A549 treated with Mapracorat at 1 μM for 4 hours (cell line): ENCODE measurements at places on chromosomes 1 and 21. TPM values are rescaled to one million over a fixed set of nuclear protein-coding genes. Genes with fewer than 3 reads are reported as not detected.

Gene TSPAN2
- total RNA-seq = 0.94 to 1.5 TPM (median 1.1 TPM) in 5 replicates

Gene RGS8
- total RNA-seq = not detected in 5 replicates

Gene ADORA3
- not detected in 5 replicates for total RNA-seq

Gene OR2M3
- total RNA-seq = not detected in 5 replicates

Gene IQCC
- 1.2 to 2.4 TPM (median 1.8 TPM) in 5 replicates for total RNA-seq

Gene RIMS3
- 0.97 to 1.3 TPM (median 1.1 TPM) in 5 replicates for total RNA-seq

Gene THEM5
- total RNA-seq = not detected in 5 replicates

Gene CDK18
- total RNA-seq = 0.66 to 2.3 TPM (median 1.2 TPM) in 5 replicates

Gene CADM3
- total RNA-seq = 0.06 to 0.15 TPM (median 0.09 TPM) in 4 of 5 replicates, not detected in the other

Gene NIBAN1
- 0.81 to 1.3 TPM (median 0.90 TPM) in 5 replicates for total RNA-seq

Gene FCRL1
- not detected in 5 replicates for total RNA-seq

Gene FAM72D
- 4.9 to 6.9 TPM (median 5.6 TPM) in 5 replicates for total RNA-seq

Gene B3GALT2
- total RNA-seq = not detected in 5 replicates

Gene C1orf210
- not detected in 5 replicates for total RNA-seq

Gene CTTNBP2NL
- 5.1 to 9.9 TPM (median 7.6 TPM) in 5 replicates for total RNA-seq

Gene SLC1A7
- not detected in 5 replicates for total RNA-seq

Gene CFAP141
- total RNA-seq = not detected in 5 replicates

Gene S100A3
- 103 to 117 TPM (median 114 TPM) in 5 replicates for total RNA-seq

Gene RNU1-3
- total RNA-seq = not detected in 5 replicates

Gene OVAAL
- total RNA-seq = 0.10 to 0.18 TPM in 2 of 5 replicates, not detected in the others

Gene MIB2
- 7.2 to 20.5 TPM (median 19.5 TPM) in 5 replicates for total RNA-seq

Gene PM20D1
- total RNA-seq = not detected in 5 replicates

Gene LEFTY2
- 0.08 to 0.49 TPM in 2 of 5 replicates, not detected in the others for total RNA-seq

Gene TLCD4
- 5.1 to 12.4 TPM (median 10.1 TPM) in 5 replicates for total RNA-seq

Gene CD5L
- not detected in 5 replicates for total RNA-seq

Gene PLA2G2A
- not detected in 5 replicates for total RNA-seq

Gene ADAR
- total RNA-seq = 65.4 to 75.7 TPM (median 73.5 TPM) in 5 replicates

Gene SERPINC1
- total RNA-seq = not detected in 5 replicates

Gene TNNI3K
- total RNA-seq = 0.22 TPM in 1 of 5 replicates, not detected in the others

Gene LRRC53
- not detected in 5 replicates for total RNA-seq

Gene HMGN1
- total RNA-seq = 166 to 196 TPM (median 174 TPM) in 5 replicates

Gene CHI3L1
- not detected in 5 replicates for total RNA-seq

Gene SLC16A4
- 25.7 to 37.3 TPM (median 31.4 TPM) in 5 replicates for total RNA-seq

Gene KRTAP12-2
- total RNA-seq = not detected in 5 replicates

Gene SLC45A1
- total RNA-seq = 6.6 to 11.3 TPM (median 9.2 TPM) in 5 replicates
